EH (cell line): ENCODE measurements at places on chromosomes 1 and 21.
A peak's percentile ranks its signal among the peaks of the same experiment; 100 is the strongest.

DNA sequence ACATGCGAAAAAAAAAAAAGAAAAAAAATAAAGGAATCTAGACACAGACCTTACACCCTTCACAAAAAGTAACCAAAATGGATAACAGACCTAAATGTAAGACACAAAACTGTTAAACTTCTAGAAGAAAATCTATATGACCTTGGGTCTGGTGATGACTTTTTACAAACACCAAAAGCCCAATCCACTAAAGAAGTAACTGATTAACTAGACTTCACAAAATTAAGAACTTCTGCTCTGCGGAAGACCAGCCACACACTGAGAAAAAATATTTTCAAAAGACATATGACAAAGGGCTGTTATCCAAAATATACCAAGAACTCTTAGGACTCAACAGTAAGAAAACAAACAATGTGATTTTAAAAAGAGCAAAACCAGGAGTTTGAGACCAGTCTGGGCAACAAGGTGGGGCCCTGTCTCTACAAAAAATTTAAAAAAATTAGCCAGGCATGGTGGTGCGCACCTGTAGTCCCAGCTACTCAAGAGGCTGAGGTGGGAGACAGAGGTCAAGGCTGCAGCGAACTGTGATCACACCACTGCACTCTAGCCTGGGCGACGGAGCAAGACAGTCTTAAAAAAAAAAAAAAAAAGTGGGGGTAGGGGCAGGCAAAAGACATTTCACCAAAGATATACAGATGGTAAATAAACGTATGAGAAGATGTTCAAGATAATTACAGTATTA lies 9.8 kb downstream of the PARP1 start:
- no peak for DNase-seq

DNA sequence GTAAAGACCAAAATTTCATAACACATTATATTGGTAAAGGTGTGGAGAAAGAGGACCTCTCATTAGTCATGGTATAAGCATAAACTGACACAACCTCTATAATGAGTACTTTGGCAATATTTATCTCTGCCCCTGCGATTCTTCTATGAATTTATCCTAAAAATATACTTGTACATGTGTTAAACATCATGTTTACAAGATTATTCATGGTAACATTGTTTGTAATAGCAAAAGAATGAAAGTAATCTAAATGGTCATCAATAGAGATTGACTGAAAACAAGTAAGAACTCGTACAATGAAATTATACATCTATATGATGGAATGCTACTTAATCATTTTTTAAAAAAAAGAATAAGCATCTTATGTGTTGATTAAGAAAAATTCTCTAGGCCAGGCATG lies 96.4 kb downstream of the KIAA0319L start:
- no peak for DNase-seq

GRCh38 chr1:53385276-53386225 lies 57.7 kb upstream of the LRP8 start:
- no peak for DNase-seq

- no peak for DNase-seq
These were observed 38.5 kb downstream of the ZBTB18 start for GRCh38 chr1:244089561-244089960.

GRCh38 chr1:150464422-150464826 lies 22.8 kb upstream of the TARS2 start:
- DNase-seq, result peak; percentile 62

DNA sequence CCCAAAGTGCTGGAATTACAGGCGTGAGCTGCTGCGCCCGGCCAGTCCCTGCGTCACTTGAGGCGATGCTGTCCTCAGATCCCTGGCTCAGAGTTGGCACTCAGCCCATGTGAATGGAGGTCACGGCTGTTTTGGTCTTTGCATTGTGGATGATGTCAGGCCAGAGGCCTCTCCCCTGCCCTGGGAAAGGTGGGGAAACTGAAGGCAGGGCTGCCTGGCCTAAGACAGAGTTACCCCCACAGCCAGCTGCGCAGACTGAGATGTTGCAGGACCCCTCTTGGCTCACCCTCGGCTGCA lies 821 bp downstream of the MASP2 start:
- no peak for DNase-seq

DNA sequence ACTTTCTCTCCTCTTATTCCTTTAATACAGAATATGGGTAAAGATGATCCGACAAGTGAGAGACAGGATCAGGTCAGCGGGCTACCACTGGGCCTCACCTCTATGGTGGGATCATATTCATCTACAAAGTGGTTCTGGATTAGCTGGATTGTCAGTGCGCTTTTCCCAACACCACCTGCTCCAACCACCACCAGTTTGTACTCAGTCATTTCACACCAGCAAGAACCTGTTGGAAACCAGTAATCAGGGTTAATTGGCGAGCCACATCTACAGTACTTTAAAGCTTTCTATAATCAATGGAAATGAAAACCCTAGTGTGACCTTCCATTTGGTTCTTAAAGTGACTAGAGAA lies 643 bp downstream of the NRAS start:
- no peak for DNase-seq

- DNase-seq, result no peak
These were observed 3.5 kb downstream of the SAMSN1 start for GRCh38 chr21:14542638-14543037.

DNA sequence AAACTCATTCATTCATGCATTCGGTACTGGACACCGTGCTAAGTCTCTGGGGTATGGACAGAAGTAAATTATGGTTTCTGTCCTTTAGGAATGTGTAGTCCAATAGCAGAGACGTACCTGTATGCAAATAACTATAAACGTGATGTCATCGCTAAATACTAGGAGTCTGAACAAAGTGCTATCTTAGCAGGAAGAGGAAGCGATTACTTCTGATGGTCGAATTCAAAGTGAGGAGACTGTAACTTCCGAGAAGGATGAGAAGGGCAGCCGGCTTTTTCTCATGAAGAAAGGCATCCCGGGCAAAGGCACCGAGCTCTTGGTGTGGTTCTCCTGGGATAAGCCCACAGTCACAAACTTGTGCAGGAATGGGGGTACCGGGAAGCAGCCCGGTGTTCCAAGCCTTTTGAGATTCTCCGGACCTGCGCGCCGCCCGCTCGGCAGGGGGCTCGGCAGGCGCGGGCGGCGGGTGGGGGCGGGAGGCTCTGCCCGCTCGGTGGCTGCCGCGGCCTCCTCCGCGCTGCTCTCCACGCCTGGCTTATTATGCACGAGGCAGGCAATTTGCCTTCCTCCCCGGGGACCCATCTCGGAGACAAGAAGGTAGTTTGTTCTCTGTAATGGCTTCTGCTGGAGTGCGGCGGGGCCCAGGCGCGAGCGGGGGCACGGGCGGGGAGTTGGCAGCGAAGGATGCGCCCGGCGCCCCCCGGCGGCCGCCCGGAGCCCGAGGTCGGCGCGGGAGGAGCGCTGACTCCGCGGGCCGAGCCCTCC lies 67.5 kb upstream of the CD1D start:
- DNase-seq, result peak; percentile 46

DNA sequence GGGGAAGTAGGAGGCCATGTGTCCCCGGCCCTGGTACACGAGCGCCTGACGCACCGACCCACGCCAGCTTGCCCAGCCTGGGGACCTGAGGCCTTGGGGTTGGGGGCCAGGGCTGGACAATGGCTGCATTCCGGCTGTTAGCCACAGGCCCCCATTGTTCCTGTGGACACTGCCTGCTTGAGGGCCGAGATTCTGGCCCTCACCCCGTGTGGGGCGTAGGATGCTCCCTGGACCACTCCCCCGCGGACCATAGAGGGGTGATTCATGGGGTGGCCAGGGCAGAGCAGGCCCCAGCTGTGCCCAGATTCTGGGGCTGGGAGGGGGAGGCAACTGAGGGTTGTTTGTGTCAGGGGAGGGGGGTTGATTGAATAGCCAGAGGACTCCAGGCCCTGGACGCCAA lies 11.7 kb downstream of the POU3F1 start:
- no peak for DNase-seq

- peak; percentile 48 for DNase-seq
These were observed 2.1 kb downstream of the SASS6 start for GRCh38 chr1:100130552-100131077.

GRCh38 chr1:232908831-232909230 lies 41.6 kb upstream of the NTPCR start:
- no peak for DNase-seq

GRCh38 chr21:45282283-45283034 lies 5.2 kb downstream of the POFUT2 start:
- no peak for DNase-seq

DNA sequence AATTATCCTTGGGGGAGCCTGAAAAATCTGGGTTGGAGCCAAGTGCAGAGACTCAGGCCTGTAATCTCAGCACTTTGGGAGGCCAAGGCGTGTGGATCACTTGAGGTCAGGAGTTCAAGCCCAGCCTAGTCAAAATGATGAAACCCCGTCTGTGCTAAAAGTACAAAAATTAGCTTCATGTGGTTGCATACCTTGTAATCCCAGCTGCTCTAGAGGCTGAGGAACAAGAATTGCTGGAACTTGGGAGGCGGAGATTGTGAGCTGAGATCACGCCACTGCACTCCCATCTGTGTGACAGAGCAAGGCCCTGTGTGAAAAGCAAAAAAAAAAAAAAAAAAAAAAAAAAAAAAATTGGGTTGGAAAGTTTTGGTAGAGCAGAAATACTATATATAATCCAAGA lies 1563.6 kb upstream of the PRMT6 start:
- peak; percentile 18 for DNase-seq

DNA sequence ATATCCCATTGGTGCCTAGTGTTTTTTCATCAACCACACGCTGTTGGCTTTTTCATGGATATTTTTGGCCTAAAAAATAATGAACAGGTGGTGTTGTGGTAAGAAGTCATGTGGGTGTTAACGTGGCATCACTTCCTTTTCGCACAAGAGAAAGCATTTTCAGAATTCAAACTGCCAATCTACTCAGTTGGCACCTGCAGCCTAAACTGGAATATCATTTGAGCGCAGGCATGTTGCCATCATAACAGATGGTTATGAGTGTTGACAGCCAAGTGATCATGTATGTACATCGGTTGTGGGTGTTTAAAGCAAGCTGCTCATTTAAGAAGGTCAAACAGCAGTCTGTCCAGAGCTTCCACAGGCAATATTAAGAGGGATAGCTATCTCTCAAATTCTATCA lies 1963.0 kb downstream of the NCAM2 start:
- no peak for DNase-seq

DNA sequence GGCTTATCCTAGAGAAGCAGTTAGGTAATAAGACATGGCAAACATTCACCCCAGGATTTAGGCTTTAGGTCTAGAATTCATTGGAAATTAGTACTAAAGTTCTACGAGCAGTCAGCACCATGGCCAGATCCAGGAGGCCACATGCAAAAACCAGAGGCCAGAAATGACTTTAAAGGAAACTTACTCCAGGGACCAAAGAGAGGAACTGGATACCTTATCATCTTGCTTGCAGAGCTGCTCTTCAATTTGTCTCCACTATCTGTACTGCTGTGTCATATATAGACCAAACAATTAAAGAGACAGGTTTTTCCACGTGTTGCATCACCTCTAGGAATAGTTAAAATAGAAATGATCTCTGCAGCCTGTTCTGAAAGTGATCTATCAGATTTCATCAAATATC lies 127.8 kb downstream of the LMX1A start:
- peak; percentile 7 for DNase-seq

- DNase-seq, result peak; percentile 87
These were observed 13.7 kb upstream of the CPLANE2 start for GRCh38 chr1:16250524-16251251.

GRCh38 chr1:84693005-84693404 lies 2.7 kb upstream of the SSX2IP start:
- no peak for DNase-seq

- no peak for DNase-seq
These were observed 31.5 kb upstream of the RNF187 start for GRCh38 chr1:228455715-228456114.

- no peak for DNase-seq
These were observed 15.4 kb downstream of the NPPA start for GRCh38 chr1:11831945-11832725.
